Suprapubic skin (tissue), 4 donors: ENCODE measurements at places on chromosomes 3 and 15.

- no peak for DNase-seq
Observed at GRCh38 chr15:100373942-100374341, 32.2 kb upstream of the ADAMTS17 start.

DNA sequence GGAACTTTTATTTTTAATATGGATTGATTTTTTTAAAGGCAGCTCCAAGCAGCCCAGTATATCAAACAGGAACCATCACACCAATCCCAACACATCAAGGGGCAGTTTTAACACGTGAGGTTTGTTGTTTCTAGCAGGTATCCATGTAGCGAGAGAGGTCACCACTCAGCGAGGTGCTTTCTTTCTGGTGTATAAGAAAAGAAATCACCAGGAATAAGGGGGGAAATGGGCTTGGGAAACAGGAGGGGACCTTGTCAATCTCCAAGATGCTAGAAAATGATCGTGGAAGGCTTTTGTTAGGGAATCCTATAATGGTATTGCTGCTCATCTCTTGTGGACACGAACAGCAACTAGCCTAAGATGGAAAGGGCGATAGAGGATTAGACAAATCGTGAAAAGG is 402.9 kb upstream of the ATP11B start:
- DNase-seq: no peak

DNA sequence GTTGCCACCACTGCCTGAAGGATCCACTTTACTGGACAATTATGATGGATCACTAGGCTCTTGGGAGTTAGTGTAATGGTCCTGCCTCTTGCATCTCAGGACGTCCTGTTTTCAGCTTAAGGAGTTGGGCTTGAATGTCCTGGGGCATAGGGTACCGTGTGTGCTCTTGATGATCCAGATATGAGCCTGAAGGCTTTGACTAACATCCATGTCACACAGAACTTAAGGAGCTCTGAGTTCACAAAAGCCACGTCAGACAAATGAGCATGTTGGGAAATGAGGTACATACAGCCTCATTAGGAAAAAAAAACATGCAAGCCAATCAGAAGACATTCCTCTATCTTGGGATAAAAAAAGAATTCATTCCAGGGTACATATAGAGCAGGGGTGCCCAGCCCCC is 40.8 kb downstream of the CA12 start:
- no peak for DNase-seq

GRCh38 chr3:118990823-118991560 is 43.7 kb downstream of the IGSF11 start:
- no peak for DNase-seq

DNA sequence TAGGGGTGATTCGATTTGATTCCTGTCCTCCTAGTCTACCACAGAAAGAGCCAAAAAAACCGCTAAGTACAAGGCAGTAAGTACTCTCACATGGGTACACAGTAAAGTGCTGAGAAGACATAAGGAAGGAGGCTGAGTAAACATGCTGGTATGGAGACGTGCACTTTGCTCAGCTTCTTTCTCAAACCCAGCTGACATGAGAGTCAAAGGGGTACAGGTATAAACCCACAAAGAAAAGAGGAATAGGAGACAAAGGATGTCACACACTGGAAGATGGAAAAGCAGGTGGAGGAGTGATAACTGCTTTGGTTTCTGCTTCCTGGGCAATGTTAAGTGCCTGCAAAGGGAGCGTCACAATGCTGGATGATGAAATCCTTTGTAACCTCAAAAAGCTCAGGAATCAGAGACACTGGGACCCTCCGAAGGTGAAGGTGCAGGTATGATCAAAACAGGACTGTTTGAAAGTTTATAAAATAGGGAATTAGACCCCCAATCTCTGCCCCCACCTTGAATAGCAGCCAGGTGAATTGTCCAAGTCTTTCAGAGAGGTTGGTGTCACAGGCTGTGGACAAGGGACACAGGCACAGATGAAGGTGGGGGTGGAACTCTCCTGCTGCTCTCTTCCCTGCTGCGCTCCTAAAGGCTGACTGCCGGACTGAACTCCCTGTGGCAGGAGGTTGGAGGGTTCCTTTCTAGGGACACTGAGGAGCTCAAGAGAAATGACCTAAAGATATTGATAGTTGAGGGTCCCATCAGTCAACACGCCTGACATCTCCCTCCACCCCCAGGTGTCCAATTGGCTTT is 101.8 kb downstream of the RAB11A start:
- DNase-seq: no peak

DNA sequence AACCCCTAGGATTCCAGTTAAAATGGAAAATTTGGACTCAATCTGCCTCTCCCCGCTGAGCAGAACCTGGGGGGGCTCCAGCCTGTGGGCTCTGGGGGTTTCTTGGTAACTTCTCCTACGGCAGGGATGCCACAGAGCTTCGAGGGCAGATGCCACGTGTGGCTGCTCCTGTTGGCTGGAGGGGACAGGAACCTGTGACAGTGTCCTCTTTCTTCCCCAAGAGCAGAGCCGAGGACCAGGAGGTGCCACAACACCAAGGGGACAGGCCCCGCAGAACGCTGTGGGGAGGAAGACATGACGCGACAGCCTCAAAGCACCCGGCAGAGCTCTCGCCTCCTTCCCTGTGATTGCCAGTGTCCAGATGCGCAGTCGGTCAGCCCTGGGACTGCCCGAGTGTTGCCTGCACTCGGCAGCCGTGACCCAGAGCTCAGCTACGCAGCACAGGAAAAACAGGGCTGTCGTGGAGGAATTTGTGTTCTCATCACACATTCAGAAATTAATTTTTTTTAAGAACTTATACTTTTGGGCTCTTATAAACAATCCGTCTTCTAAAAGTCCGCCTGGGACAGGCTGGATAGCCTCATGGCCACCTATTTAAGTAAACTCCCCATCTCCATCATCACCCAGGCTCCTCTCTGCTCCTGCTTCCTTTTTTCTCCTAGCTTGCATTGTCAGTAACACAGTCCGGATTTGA is 131.9 kb upstream of the MEF2A start:
- DNase-seq: peak; percentile 75

GRCh38 chr3:190101320-190102011 is 19.2 kb downstream of the P3H2 start:
- no peak for DNase-seq
